ENCODE measurements at places on chromosomes 12 and 14.

DNA sequence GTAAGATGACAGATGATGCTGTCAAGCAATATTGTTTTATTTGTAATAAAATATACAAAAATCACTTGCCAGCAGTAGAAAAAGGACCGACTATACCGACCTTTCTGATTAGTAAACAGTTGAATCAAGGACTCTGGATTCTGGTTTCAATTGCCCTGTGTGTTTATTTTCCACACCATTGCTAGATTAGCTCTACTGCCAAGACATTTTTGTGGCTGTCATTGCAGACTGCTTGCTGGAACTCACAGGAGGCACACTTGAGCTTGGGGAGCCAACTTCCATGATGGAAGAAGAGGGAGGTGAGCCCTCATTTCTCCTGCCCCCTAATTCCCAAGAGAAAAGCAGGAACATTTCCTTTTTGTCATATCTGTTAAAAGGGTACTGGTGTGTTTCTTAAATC is 51.3 kb downstream of the MAPKAPK5 start:
- DNase-seq = no peak

- DNase-seq = no peak
Measured at GRCh38 chr14:37318938-37319337, 121.2 kb downstream of the MIPOL1 start.

DNA sequence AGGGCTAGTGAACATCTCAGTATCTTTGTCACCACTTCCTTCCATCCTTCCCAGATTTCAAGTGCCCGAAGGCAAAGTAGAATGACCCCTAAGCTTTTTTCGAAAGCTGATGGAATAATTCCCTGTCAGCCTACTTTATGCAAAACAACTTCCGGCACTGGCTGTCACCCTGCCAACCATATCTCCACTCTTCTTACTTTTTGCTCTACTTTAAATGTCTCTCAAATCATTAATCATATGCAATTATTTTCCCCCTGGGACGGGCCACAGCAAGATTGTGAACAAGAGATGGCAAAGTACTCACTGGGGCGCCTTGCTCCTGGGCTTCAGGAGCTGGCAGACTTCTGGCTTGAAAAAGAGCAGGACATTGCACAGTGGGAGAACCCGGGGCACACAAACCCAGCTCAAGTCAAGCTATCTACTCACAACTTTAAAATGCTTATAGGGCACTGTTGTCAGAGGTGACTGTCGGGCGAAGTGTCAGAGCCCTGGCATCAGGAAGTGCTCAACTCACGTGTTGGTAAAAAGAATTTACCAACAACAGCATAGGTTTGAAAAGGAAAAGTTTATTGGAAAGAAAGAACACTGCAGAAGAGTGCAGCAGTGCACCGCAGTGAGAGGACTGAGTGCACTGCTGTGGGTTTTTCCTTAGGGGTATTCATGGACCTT is 373.5 kb downstream of the PAWR start:
- DNase-seq = no peak

DNA sequence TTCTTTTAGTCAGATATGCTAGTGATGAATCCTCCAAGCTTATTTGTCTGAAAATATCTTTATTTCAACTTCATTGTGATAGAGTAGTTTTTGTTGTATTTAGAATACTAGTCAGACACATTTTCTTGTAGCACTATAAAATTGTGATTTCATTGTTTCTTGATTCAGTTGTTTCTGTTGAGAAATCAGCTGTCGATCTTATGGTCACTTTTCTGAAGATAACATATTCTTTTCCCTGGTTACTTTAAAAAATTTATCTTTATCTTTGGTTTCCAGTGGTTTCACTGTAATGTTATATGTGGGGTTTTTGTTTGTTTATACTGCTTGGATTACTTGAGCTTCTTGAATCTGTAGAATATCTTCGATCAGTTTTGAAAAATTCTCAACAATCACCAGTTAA is 426.1 kb downstream of the SOX5 start:
- DNase-seq = no peak

- DNase-seq = no peak
Measured at GRCh38 chr12:116544656-116545055, 14.5 kb upstream of the MAP1LC3B2 start.

GRCh38 chr14:98259881-98260280 is 1012.1 kb downstream of the BCL11B start:
- peak; percentile 40 for DNase-seq

GRCh38 chr12:8566525-8566924 is 25.8 kb upstream of the CLEC4E start:
- no peak for DNase-seq
